Right ventricle myocardium superior (tissue), 1 donor: ENCODE measurements at places on chromosomes 16 and 17. TPM values are rescaled to one million over a fixed set of nuclear protein-coding genes. Genes with fewer than 3 reads are reported as not detected.

Gene KRT20
- not detected for total RNA-seq

Gene MYH3
- total RNA-seq: 0.22 TPM

Gene PPY
- not detected for total RNA-seq

Gene PIRT
- total RNA-seq: not detected

Gene UBALD1
- total RNA-seq: 27.5 TPM

Gene SYT17
- 0.54 TPM for total RNA-seq

Gene TUBG2
- total RNA-seq: 12.4 TPM

Gene KPNB1
- total RNA-seq: 160 TPM

Gene CACNG5
- total RNA-seq: not detected

GRCh38 chr17:58186591-58186990 lies 5.9 kb upstream of the EPX start:
- no peak for DNase-seq

GRCh38 chr16:61823326-61823725 lies 212.9 kb downstream of the CDH8 start:
- no peak for DNase-seq

GRCh38 chr16:52379551-52379950 lies 167.4 kb downstream of the TOX3 start:
- no peak for DNase-seq

GRCh38 chr16:1929105-1929504 lies 10.9 kb upstream of the HS3ST6 start:
- no peak for DNase-seq

DNA sequence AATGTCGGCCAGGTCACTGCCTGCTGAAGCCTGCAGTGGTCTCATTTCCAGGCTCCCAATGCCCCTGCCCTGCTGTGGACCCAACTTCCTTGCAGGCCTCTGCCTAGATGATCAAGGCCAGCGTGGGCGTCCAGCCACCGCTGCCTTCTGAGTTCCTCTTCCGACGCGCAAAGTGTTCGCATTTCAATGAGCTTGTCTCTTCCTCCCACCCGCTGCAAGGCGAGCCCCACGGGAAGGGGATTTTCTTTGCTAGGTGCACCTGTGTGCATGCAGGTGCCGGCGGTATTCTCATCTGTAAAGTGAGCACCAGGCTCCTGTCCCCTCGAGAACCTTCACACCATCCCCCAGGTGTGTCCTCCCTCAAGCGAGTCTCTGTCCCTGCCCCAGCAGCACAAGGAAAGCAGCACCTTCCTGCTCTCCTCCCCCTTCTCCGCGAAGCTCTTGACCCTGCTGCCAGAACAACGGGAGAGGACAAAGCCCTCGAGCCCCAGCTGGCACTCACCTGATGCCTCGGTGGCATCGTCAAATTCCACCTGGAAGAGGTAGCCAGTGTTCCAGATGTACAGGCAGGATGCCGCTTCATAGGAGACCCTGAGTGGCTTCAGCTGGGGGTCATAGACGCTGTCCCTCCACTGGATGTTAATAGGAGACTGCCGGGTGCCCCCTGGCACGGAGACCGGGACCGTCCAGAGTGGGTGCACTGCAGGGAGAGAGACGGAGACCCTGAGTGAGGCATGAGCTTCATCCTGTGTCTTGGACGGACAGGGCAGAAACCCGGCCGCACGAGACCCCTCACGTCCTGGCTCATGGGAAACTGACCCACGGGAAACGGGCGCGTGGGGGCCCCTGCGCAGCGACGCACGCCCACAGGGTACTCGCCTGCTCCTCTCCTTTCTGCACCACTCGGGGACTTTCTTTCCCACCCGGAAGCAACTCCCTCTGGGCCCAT lies 9.8 kb downstream of the CA5A start:
- no peak for DNase-seq

DNA sequence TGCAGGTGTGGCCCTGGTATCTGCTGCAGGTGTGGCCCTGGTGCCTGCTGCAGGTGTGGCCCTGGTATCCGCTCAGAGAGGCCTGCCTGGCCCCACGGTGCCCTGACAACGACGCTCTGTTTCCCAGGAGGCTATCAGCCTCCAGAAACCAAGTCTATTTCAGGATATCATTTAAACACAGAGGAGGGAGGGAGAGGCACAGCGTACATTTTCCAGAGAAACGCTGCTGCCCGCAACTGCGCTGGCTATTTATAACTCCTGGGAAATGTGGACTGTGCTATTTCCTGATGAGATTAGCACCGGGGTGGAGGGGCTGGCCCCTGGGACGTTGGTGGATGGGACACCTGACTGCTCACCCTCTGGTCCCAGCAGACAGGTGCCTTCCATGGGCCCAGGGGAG lies 22.5 kb downstream of the TIMM22 start:
- DNase-seq: peak; percentile 75

DNA sequence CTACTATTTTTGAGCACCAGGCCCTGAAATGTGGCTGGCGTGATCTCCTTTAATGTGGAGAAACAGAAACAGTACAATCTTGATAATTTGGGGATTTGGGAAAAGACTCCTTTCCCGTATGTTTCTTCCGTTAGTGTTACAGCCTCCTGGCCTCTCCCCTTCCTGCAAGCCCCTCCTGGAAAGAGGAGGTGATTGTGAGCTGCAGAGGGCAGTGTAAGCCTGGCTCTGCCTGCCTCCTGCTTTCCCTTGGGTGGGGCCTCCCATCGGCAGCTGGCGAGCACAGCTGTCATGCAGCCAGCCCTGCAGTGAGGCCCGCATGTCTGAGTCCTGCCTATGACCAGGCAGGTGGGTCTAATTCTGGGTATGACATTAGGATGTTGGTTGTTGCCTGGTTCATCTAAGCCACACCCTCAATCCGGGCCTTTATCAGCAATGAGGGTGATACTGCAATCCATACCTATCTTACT lies 48.7 kb upstream of the WSB1 start:
- peak; percentile 93 for DNase-seq

DNA sequence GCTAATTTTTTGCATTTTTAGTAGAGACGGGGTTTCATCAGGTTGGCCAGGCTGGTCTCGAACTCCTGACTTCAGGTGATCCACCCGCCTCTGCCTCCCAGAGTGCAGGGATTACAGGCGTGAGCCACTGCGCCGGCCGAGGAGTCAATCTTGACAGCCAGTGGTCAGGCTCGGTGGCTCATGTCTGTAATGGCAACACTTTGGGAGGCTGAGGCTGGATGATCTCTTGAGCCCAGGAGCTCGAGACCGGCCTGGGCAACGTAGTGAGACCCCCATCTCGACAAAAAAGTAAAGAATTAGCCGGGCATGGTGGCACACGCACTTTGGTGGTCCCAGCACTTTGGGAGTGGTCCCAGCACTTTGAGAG lies 608 bp upstream of the PGS1 start:
- no peak for DNase-seq

DNA sequence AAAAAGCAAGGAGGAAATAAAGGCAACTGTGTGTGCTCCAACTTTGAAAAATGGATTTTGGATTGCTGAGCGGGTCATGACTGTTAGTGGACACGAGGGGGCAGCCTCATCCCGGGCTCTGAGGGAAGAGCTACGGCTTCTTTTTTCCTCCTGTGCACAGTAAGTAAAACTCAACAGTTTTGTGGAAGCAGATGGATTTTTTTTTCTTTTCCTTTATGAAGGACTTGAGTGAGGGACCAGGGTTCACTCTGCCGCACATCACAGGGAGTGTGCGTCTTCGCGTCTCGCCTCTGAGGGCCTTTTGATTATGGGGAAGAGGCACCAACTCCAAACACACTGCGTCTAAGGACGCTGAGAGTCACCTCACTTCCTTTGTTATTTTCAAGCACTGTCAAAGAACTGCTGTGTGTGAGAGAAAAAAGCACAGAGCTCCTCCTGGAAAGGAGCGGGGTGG lies 80.3 kb upstream of the GOT2 start:
- peak; percentile 53 for DNase-seq

DNA sequence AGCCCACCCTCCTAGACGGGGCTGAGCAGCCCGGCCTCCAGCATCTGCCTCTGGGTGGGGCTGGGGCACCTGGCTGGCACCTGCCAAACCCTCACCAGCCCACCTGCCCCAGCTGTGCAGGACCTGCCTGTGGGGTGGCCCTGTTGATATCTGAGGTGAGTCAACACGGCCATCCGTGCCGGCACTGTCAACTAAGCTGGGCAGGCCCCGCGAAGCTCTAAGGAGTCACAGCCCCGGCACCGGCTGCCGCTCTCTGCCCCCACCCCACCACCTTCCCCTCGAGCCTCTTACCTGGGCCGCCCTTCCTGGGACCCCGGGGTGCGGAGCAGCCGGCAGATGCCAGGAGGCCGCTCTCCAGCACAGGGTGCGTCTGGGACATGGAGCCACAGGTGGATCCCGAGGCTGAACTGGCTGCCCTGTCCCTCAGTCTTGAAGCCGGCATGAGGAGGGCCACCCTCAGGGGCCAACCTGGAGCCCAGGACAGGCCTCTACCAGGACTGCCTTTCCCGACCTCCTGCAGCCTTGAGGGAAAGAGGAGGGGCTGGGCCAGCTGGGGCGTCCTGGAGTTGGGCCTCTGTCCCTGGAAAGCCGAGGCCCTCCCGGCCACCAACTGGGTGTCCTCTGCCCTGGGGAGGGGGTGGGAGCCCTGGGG lies 515 bp downstream of the CBFA2T3 start:
- DNase-seq: no peak

GRCh38 chr17:8420041-8420934 lies 15.4 kb upstream of the NDEL1 start:
- DNase-seq: peak; percentile 66

- DNase-seq: no peak
Measured at GRCh38 chr17:46199379-46199778, 6.2 kb upstream of the KANSL1 start.

DNA sequence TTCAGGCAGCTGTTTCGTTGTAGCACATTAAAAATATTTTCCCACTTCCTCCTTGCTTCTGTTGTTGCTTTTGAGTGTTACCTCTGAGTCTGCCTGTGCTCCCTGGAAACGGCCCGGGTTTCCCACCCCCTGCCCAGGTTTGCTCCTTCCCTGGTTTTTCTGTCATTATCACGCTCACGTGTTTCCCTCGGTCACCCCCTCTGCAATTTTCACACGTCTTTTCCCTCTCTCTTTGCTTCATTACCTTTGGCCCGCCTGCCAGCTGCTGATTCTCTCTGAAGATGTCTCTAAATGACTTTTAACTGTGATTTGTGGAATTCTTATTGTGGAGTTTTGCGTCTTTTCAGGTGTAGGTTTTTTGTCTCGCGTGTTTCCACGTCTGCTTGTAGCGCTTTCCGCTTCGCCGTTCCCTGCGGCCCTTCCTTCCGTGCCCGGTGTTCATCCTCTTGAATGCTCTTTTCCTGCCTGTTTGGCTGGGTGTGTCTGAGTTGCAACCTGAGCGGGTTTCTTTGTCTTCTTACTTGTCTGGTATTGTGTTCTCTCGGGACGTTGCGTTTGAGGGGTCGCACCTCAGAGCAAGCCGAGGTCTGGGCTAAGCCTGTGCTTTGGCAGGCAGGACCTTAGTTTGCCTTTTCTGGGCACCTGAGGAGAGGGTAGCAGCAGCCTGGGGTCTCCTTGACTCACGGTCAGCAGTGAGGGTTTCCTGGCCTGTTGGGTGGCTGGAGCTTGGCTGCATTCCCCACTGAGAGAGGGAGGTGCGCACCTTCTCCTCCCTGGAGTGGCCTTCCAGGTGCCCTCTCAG lies 96.3 kb upstream of the ZNF750 start:
- peak; percentile 18 for DNase-seq

- no peak for DNase-seq
Measured at GRCh38 chr16:25033852-25034251, 18.7 kb upstream of the ARHGAP17 start.

DNA sequence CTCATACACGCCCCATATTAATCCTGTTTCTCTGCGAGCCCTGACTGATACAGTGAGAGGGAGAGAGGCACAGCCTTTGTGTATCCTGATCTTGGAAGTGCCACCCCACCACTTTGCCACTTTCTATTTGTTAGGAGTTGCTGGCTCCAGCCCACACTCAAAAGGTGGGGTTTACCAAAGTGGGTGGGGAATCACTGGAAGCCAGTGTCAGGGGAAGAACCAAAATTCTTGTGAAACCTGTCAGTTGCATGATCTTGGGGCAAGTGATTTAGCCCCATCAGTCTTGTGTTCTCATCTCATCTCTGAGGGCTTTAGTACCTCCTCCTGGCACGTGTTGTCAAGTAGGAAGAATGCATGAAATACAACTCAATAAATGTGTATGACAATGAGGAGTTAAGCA lies 119.5 kb downstream of the SOX9 start:
- DNase-seq: no peak

GRCh38 chr17:36111068-36111490 lies 7.5 kb downstream of the CCL4 start:
- no peak for DNase-seq

DNA sequence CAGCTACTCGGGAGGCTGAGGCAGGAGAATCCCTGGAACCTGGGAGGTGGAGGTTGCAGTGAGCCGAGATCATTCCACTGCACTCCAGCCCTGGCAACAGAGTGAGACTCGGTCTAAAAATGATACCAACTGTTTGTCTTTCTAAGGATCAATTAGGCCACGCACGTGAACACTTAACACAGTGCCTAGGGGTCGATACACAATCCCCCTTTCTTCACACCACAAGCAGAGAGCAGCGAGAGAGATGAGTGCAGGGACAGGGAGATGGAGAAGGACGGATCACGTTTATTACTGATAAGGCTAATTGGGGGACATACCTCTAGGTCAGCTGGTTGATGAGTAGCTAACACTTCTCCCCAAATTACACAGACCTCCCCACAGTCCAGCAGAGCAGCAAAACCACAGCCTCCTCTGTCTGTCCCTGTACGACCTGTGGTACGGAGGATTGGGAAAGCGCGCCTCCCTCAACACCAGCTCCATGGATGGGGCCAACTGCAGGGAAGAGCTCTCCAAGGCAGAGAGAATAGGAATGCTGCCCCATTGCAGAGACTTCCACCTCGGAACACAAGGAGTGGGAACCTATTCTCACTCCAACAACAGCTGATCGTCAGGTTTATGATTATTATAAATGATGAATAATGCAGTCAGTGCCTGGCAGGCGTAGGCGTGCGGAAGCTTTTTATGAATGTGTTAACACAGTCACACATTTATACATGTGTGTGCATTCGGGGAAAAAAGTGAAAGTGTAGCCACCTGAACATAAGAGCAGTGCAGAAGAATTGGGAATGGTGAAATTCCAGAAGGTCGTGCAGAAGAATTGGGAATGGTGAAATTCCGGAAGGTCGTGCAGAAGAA lies 155.1 kb downstream of the C16orf95 start:
- no peak for DNase-seq

GRCh38 chr17:6427279-6427781 lies 7.6 kb downstream of the AIPL1 start:
- DNase-seq: no peak

GRCh38 chr17:61404913-61405685 lies 5.5 kb downstream of the TBX2 start:
- peak; percentile 37 for DNase-seq

DNA sequence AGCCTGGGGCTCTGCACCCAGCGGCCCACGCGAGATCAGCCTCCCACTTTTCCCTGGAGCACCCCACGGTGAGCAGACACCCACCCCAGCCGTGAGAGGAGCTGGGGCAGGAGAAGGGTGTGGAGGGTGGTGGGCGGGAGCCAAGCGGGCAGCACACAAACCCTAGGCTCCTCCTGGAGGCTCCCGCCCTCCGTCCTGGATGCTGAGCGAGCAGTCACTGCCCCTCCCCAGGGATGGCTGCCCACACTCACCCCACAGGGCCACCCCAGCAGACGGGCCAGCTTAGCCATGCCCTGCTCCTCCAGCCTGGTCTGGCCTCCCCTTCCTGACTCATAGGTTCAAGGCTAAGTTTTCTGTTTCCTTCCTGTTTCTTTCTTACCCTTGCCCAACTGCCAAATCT lies 15.7 kb upstream of the ABCC3 start:
- no peak for DNase-seq
